ENCODE measurements at places on chromosomes 7 and 10.

DNA sequence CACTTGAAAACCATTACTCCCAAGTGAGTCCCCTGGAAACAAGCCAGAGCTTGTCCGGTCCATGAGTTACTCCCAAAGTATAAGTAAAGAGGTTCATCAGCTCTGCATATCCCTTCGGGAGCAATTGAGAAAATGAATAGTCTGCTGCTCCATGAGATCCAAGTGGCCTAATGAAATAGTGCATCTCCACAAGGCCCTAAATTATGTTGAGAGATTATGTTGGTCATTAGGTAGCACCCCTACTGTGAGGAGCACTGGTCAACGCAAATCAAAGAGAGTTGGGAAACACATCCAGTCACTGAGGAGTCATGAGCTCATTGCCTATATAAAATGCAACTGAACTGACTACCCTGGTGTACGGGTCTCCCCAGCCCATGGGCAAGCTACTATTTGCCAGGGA is 205.5 kb upstream of the AOAH start:
- no peak for DNase-seq

GRCh38 chr10:86878983-86879713 is 78.3 kb downstream of the MMRN2 start:
- DNase-seq, result peak; percentile 26

GRCh38 chr10:49225218-49225876 is 37.2 kb upstream of the TMEM273 start:
- no peak for DNase-seq

DNA sequence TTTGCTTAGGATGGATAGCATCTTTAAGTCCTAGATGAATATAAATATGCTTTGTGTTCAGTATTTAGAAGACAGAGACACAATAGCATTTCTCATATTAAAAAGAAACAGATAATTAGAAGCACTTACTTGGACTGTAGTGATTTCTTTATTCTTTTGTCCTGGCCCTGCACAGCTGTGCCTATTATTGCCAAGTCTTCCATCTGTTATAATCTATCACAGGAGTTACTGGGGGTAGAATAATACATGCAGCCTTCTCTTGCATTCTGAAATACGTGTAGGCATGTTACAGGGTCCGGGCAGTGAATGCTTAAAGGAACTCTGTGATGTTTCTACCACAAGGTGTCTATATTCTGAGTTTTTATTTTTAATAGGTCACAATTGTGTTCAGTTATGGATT is 461.5 kb upstream of the COBL start:
- DNase-seq, result no peak

DNA sequence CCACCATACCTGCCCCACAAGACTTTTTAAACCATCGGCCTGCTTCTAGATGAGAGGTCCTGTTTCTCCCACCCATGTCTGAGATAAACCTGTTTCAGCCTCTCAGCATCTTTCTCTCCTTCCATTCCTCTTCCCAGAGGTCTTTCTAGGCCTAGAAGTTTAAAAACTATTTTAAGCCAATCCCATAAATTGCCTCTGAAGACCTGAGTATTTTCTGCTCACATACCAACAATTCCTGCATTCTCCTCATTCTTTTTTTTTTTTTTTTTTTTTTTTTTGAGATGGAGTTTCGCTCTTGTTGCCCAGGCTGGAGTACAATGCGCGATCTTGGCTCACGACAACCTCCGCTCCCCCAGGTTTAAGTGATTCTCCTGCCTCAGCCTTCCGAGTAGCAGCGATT is 262.9 kb upstream of the AUTS2 start:
- DNase-seq, result no peak

GRCh38 chr7:101991860-101992259 is 174.4 kb downstream of the CUX1 start:
- DNase-seq, result no peak

GRCh38 chr10:100670828-100671479 is 74.4 kb upstream of the PAX2 start:
- DNase-seq, result peak; percentile 54

DNA sequence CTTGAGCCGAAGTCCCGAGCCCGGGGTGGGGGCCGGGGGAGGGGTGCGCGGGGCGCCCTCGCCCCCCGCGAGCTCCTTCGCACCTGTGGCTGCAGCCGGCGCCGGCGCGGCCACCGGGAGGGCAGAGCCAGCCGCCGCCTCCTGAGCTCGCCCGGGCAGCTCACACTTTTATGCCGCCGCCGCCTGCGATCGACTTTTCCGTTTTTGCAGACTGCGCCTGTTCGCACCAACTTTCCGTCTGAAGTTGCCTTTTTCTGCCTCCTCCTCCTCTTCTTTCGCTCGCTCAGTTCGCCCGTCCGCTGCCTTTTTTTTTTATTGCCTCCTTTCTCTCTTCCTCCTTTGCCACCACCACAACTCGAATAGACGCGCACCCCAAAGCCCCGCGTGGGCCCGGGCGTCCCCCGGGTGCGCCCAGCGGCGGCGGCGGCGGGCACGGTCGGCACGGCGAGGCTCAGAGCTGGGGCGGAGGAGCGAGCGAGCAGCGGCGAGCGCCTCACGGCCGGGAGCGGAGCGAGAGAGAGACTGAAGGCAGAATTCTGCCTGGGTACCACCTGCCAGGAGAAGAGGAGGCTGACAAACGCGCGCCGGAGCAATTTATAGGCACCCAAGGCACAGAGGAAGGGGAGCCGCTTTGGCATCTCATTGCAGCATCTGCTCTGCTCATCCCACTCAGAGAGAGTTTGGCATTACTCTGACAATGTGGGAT is at the start of gene C1QL3:
Gene C1QL3 (minus strand): TSS at position 569 of the 706 bp plus-strand sequence. CDS start 814 bp downstream, outside the sequence.
- DNase-seq, result peak; percentile 35

DNA sequence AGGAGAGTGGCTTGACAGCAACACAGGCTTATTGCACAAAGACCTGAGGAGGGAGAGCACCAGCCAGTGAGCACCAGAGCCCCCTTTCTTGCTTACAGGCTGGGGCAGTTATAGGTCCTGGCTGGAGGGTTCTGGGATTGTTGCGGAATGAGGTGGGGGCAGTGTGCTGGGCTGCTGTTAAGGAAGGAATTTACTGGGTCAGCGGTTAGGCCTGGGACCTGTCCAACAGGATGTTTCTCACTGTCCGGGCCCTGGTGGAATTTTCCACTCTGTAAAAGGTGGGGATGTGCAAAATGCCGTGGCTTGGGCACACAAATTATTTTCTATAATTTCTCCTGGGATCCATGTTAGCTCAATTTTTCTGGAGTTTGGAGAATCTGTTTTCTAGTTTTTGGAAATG is 757.3 kb downstream of the TYW1 start:
- DNase-seq, result no peak

GRCh38 chr10:3735175-3735574 is 49.8 kb downstream of the KLF6 start:
- no peak for DNase-seq

DNA sequence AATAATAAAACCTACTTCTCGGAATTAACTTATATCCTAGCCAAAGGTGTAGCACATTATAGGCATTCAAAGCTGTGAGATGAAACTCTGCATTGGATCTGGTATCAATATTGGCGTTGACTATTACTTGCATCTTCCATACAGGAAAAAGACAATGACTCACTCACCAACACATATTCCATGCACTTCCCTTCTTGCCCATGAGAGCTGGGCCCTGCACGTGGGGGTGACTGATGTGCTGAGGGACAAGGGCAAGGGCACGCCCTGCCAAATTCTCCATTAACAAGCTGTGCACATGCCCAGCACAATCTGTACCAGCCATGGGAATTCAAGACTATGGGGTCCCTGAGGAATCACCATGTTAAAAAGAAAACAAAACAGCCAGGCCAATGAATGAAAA is 188.1 kb upstream of the PDE1C start:
- DNase-seq, result no peak

- DNase-seq, result peak; percentile 3
Measured at GRCh38 chr7:97179454-97180104, 62.1 kb downstream of the SDHAF3 start.

DNA sequence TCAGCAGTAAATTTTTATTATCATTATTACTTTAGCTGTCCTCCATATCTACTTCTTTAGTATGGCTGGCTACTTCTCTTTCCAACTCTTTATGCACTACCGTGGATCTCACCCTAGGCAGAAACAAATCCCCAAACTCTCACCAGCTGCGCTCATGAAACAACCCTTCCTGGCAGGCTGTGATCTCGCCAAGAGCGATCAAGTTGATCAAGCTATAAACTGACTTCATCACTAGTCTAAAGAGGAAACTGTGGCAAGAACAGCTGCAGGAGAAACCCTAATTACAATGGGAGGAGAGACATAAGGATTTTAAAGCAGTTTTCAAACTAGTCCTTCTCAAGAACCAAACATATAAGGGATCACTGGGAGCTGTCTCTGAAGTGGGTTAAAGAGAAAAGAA is 160.5 kb upstream of the PRSS58 start:
- no peak for DNase-seq

- DNase-seq, result no peak
Measured at GRCh38 chr7:127690806-127691205, 38.8 kb downstream of the SND1 start.

DNA sequence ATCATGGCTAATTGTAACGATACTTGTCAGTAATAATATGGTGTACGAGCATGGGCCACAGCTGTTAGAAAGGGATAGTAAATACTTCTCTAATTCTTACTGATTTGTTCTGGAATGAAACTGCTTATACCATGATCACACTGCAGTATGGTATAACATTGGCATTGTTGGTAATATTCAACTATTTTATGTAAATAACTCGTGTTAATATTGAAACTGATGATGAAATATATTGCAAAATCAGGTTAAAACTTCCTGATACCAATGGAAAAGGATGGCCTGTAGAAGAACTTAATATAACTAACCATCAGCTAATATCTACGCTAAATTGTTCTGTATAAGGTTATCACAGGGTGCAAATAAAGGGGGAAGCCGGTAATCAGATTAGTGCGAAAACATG is 10.3 kb downstream of the OR2A14 start:
- DNase-seq, result no peak

GRCh38 chr7:157278791-157279724 is 57.7 kb upstream of the DNAJB6 start:
- peak; percentile 58 for DNase-seq

DNA sequence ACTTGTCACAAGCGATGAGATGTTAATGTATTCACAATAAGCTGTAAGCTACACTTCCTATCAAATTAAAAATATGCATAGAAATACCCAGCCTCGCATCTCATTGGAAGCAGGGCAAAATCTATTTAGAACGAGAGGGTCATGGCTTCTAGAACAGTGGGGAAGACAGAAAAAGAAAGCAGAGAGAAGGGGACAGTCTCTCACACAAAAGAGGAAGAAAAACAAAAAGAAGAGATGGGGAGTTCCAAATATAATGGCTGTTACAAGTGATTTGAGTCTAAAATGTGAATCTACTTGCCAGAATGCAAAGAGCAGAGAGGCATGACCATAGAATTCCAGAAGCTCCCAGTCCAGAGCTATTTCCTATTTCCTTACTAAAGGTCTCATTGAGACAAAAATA is 13.8 kb downstream of the LRRN3 start:
- no peak for DNase-seq

- no peak for DNase-seq
Measured at GRCh38 chr10:9081253-9081652, 1026.8 kb downstream of the GATA3 start.

GRCh38 chr10:68105820-68106219 is 3.5 kb upstream of the MYPN start:
- DNase-seq, result no peak

- no peak for DNase-seq
Measured at GRCh38 chr10:48805848-48806247, 121.2 kb downstream of the WDFY4 start.

- DNase-seq, result no peak
Measured at GRCh38 chr7:25665903-25666670, 437.8 kb upstream of the NPVF start.

DNA sequence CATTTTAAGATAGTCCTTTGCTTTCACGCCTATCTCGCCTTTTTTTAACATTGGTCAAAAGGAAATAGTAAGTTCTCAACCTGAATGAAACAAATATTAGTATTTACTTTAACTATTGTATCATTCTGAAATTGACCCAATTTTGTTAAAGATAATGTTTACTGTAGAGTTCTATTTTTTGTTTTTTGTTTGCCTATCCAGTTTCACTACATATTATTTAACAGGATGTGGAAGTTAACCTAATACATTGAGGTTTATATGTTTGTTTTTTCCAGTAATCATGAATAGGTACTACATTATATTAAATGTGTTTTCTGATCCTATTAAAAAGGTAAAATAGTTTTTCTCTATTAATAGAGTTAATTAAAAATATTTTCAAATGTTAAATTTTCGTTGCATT is 26.5 kb downstream of the ACSM6 start:
- DNase-seq, result no peak

GRCh38 chr7:69677881-69678493 is 79.7 kb downstream of the AUTS2 start:
- no peak for DNase-seq

- no peak for DNase-seq
Measured at GRCh38 chr7:90603346-90603745, 7.2 kb downstream of the CDK14 start.

DNA sequence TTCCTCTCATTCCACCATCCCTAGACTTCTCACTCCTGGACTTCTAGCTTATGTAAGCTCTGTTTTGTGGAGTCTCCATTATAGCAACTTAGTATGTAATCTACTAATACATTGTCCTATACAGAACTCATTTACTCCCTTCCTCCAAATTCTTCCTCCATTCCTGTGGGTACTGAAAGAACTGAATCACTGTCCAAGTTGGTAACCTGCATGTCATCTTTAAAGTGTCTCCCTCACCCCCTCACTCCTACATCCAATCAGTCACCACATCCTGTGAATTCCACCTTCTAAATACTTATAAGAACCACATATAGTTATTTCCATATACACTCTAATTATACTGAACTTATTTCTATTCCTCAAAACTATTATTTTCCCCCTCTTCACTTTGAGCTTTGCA is 20.3 kb downstream of the AASS start:
- no peak for DNase-seq

DNA sequence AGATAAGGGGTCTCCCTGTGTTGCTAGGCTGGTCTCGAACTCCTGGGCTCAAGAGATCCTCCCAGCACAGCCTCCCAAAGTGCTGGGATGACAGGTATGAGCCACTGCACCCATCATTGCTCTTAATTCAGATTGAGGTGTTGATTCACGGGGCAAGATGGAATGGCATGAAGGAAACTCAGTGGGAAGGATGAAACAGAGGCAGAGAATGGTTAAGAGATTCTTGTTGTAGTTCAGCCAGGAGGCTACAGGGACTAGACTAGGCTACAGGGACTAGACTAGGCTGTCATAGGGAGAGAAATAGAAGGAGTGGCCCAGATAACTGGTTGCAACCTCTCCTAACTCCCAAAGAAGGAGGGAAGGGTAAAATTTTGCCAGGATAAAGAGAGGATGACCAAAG is 48.0 kb downstream of the THNSL1 start:
- DNase-seq, result no peak

GRCh38 chr7:55026867-55027490 is 8.2 kb downstream of the EGFR start:
- DNase-seq, result no peak

- no peak for DNase-seq
Measured at GRCh38 chr10:78656417-78657162, 412.2 kb upstream of the ZMIZ1 start.
